ENCODE measurements at places on chromosomes 3 and 15.

GRCh38 chr3:148077318-148077923 lies 620.3 kb upstream of the AGTR1 start:
- no peak for DNase-seq

- DNase-seq, result no peak
Measured at GRCh38 chr3:116140100-116140689, 305.1 kb downstream of the LSAMP start.

GRCh38 chr3:191566469-191566868 lies 105.5 kb downstream of the PYDC2 start:
- no peak for DNase-seq

- no peak for DNase-seq
Measured at GRCh38 chr3:48899273-48899672, 591 bp upstream of the SLC25A20 start.

DNA sequence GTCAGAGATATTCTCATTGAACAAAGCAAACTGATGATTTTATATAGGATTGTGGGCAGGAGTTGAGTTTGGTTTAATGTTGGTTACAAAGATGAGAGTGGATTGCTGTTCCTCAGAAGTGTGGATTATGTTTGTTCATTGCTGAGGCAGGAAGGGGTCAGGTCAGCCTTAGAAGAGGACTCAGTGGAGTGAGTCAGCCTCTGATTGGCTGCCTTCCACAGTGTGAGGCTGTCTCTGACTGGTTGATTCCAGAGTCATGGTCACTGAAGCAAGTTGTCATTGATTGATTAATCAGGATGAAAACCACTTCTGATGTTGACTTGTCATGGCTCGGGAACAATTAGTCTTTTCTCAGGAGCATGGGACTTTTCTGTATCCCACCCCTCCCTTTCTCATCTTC lies 36.2 kb downstream of the KBTBD12 start:
- DNase-seq, result no peak

DNA sequence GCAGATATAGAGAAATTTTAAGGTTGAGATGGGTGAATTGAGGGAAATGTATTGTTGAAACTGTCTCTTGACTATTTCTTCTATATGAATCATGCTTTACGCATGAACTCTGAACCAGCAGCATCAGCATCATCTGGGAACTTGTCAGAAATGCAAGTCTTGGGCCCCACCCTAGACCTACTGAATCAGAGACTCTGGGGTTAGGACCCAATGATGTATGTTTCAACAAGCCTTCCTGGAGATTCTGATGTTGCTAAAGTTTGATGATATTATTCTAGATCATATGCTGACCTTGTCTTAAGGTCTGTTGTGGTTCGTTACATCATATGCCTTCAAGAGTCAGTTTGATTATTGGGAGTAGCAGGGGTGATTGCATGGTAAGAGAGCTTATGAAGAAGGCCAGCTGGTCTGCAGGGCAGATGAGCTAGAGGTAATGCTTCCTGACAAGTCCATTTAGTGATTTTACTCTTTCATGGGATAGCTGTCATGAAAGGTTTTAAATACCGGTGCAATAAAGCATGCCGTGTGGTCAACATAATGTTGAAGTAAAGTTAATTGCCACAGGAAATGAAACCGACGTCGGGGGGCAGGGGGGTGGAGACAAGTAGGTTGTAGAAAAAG lies 152.4 kb upstream of the MRPL3 start:
- DNase-seq, result no peak

GRCh38 chr3:140580746-140581145 lies 97.1 kb upstream of the TRIM42 start:
- DNase-seq, result no peak

Measured in Panc1 (cell line).